ENCODE measurements at places on chromosomes 2 and 18.

- no peak for DNase-seq
These were observed 45.0 kb upstream of the TCF4 start for GRCh38 chr18:55633032-55633431.

- DNase-seq = peak; percentile 64
These were observed 373 bp downstream of the EIPR1 start for GRCh38 chr2:3377279-3377611.

DNA sequence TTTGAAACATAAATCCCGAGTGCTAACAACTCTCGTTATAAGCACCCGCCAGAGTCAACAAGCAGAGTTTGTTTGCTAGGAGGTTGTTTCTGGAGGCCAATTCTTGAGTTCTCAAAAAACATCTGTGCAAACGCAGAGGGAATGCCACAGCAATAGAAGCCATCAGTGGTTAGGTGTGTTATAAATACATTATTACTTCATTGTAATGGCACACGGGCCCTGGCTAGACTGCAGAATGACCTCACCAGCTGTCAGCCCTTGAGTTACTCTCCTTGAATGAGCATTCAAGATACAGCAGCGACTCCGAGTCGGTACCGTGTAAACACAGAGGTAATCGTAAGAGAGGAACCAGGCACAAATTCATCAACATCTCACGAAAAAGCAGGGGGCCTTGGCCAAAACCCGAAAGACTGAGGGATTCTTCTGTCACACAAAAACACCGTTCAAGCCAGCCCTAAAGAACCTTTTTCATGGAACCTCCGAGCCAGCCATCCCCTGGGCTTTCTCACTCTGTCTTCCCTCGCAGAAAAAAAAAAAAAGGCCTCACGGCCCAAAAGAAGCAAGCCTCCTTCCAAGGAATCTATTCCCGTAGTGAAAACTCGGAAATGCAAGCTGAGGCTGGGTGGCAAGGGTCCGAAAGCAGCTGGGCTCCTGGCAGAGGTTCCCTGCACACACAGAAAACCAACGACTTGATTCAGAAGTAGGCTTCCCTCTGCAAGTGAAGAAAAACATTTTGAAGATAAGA lies 133.7 kb upstream of the MEIS1 start:
- no peak for DNase-seq

DNA sequence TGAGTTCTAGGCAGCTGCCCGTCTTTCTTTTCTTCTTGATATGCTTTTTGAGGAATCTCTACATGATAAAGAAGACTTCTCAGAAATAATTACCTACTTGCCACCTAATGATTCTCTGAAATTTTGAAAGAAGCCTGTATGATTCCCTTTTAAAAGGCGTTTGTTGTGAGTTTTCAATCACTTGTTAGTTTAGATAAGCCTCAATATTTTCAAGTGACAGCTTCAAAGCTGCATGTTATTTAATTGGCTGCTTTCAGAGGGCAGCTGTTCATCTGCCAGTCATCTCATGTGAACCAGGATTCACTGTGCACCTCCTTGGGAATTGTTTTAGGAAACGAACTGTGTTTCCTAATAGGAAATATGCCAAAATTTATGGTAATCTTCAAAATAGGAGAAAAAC lies 938.1 kb downstream of the CPS1 start:
- DNase-seq = no peak

GRCh38 chr2:54318821-54319220 lies 62.8 kb upstream of the TSPYL6 start:
- DNase-seq = no peak

- no peak for DNase-seq
These were observed 26.6 kb downstream of the POLE4 start for GRCh38 chr2:74984947-74985637.

DNA sequence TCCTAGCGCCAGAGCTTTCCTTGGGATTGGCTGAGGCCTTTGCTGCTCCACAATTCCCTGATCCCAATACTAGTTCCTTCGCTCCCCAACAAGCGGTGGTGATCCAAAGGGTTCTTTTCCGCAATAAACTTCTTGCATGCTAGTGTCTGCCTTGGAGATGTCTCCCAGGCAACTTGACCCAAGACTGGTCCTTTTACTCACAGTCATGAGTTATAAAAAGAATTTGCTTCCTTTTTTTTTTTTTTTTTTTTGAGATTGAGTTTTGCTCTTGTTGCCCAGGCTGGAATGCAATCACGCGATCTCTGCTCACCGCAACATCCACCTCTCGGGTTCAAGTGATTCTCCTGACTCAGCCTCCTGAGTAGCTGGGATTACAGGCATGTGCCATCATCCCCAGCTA lies 89.8 kb upstream of the SP3 start:
- DNase-seq = no peak

DNA sequence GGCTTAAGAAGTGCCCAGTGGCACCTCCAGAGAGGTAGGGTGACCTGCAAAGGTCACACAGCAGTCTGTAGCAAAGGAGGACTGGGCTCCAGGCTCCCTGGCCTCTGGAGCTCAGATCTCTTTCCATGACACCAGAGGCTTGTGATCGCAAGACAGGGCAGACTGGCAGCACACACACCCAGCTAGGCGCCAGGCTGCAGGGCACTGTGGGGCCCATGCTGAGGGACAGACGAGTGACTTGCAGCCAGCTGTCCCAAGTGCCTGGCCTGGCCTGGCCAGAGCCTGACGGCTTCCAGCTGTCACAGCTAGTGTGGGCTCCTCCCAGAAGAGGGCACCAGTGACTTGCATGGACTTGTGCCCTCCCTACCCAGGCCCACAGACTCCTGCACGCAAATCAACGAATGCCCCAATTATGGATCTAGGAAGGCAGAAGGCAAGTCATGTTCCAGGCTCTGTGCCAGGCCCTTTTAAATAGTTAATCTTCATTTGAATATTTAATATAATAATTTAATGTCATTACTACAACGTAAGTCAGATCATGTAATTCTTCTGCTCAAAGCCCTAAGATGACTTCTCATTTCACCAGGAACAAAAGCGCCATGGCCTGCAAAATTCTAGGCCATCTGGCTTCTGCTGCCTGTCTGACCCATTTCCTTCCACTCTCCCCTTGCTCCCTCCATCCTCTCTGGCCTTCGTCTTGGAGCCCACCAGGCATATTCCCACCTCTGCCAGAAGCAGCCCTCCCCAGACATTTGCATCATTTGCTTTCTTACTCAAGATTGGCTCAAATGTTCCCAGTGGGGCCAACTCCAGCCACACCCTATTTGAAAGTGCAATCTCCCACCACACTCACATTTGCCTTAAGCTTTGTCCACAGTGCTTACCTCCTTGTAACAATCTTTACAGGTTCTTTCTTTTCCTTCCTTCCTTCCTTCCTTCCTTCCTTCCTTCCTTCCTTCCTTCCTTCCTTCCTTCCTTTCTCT lies 3.7 kb upstream of the SPEG start:
- no peak for DNase-seq

DNA sequence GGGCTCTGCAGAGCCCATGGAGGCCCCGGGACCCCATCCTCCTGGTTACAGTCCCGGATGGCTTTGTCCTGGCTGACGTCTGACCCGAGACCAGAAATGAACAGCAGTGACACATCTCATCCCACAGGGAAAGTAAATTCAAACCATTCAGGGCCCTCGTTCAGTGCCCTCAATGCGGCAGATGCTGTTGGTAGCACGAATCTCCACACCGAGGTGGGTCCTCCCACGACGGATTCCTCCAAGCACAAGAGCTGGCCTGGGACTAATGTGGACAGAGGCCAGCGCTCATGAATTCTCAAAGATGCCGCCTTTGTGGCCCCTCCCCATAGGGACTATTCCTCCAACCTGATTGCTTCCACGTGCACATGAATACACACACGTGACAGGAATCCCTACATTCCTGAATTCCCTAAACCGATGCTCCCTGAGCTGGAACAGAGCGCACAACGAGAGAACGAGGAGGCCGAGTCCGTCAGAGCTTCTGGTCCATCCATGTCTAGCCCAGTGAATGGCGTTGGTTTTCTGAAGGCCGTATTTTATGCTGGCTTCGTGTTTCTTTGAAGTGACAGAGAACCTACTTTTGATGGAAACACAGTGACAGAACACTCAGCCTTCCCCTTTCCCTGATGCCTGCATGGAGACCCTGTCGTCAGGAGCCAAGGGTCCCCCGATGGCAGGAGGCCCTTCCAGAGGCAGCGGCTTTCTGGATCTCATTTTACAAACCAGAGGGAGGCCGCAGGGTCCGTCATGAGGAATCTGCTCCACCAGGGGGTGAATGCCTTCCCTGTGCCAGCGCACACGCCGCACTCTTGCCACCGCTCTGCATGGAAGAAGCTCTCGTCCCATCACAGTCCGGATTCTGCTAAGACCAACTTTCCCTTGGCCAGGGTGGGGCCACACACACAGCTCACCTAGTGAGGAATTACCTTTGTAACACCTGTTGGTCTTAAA lies 64.3 kb upstream of the SNTG2 start:
- no peak for DNase-seq

GRCh38 chr2:62217970-62218369 lies 22.1 kb downstream of the B3GNT2 start:
- no peak for DNase-seq

- no peak for DNase-seq
These were observed 18.1 kb downstream of the ZNF516 start for GRCh38 chr18:76476665-76477561.

DNA sequence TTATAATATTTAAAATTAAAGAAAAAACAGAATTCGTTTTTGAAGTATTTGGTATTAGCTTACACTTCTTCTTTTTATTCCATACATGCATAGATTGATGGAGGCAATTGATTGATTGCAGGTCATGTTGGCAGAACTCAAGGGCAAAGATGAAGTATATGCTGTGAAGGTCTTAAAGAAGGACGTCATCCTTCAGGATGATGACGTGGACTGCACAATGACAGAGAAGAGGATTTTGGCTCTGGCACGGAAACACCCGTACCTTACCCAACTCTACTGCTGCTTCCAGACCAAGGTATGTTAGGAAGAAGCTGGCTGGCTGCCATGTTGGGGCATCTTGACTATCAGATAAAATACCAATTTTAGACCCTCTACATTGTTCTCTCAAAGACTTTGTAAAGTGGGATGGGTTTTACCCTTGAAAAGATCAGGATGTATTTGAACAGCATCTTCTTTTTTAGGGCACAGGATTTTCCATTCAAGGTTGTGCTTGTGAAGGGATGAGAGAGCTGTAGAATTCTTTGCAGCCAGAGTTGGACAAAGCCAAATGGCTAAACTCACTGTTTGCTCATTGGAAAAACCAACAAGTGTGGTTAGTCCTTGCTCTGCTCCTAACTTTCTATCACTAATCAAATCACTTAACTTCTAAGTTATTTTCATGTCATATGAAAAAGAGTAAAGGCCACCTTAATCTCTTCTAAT lies 286.8 kb upstream of the EPAS1 start:
- no peak for DNase-seq

GRCh38 chr2:200077838-200078237 lies 122.5 kb downstream of the MAIP1 start:
- DNase-seq = no peak

DNA sequence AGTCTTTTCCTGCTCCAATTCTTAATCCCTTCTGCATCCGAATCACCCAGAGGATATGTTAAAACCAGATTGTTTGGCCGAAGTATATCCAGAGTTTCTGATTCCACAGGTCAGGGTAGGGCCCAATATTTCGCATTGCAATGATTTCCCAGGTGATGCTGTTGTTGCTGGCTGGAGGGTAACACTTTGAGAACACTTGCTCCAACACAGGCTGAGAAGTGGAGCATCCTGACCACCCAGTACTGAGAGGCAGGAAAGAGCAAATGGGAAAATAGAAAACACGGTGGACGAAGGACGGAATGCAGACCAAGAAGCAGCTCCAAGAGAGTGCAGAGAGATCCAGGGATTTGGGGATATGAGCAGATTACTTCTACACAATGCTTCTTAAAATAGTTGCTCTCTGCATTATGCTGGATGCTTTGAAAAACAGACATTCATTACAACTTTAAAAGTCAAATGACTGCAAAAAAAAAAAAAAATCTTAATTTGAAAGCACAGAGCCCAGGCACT lies 362.2 kb upstream of the SLC14A2 start:
- no peak for DNase-seq

DNA sequence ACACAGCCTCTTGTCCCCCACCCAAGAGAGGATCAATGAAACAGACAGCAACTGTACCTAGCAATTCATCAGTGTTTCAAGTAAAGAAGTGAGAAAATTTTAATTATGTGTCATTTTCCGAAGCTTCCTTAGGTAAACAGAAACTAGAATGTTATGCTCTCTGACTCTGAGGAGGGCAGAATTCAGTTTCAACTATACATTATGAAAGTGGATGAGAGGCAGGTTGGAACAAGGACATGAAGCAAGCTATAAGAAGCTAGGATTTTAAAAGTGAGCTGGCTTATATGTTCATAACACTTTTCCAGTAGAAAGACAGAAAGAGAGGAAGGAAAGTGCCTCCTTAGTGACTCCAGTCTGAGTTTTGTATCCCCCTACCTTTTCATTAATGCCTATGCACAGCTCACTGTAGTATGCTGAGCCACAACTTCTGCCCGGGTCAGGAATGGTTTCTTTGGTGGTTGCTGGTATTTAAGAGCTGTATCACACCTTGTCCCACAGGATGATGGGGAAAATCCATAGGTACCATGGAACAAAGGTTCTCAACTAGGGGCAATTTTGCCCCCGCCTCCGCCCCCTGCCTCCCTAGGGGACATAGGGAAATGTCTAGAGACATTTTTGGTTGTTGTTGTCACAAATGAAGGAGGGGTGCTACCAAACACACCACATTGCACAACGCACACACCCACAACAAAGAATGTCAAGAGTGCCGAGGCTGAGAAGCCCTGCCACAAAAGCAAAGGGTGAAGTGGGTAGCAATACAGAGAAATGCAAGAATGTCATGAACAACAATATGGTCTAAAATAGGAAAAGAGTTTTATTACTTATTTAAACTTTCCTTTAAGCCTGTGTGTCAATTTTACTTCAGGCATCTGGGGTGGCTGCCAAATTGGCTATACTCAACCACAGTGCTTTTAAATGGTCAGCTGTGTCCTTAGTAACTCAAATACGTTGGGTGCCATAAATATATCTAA lies 161.0 kb upstream of the ZFP36L2 start:
- DNase-seq = peak; percentile 77

GRCh38 chr2:178859730-178860129 lies 52.5 kb upstream of the TTN start:
- no peak for DNase-seq

GRCh38 chr2:236688563-236689392 lies 119.2 kb downstream of the ACKR3 start:
- DNase-seq = no peak

DNA sequence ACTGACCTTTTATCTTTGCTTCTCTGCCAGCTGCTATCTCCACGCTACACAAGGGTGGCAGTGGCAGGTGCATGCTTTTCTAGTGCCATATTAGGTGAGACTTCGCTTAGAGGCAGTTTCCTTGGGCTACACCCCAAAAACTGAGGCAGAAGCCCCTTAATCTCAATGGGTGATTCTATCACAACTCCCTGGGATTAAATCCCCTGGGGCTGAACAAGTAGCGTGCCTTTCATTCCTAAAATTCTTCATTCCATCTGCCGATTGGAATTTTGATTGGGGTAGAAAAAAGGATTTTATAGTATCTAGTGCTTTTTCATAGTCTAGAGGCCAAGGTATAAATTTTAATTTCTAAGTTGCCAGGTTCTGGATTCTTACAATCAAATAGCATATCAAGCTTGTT lies 1040.5 kb upstream of the ACVR2A start:
- DNase-seq = no peak
